ENCODE measurements at places on chromosomes 6 and 20.

DNA sequence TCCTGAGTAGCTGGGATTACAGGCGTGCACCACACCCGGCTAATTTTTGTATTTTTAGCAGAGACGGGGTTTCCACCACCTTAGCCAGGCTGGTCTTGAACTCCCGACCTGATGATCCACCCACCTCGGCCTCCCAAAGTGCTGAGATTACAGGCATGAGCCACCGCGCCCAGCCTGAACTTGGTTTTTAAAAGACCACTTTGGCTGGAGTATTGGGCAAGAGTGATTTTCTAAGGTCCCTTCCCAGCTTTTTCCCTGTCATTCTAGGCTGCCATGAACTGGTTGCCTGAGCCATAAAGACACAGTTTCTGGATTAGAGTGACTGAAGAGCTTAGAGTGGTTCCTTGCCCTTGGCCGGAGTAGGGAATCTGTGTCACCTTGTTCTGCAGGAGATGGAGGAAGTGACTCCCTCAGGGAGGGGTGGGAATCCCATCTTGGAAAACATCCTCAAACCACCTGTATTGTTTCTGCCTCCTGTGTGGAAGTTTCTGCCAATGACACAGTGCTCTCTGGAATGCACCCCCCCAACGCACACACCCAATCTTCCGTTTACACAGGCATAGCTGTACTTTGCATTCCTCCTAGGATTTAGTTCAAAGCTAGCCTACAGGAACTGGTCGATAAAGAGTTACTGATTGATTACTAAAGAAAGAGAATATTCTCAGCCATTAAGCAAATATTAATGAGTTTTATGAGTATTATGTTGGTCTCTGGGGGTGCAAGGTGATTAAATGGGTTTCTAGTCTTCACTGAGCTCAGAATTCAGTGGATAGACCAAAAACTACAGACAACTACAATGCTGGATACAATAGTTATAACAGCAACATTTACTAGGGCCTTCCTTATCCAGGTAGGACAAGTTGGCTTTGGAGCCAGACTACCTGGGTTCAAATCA, 18.2 kb downstream of the BCL2L1 start:
- DNase-seq: no peak

GRCh38 chr6:147048930-147049329, 155.3 kb upstream of the STXBP5 start:
- no peak for DNase-seq

DNA sequence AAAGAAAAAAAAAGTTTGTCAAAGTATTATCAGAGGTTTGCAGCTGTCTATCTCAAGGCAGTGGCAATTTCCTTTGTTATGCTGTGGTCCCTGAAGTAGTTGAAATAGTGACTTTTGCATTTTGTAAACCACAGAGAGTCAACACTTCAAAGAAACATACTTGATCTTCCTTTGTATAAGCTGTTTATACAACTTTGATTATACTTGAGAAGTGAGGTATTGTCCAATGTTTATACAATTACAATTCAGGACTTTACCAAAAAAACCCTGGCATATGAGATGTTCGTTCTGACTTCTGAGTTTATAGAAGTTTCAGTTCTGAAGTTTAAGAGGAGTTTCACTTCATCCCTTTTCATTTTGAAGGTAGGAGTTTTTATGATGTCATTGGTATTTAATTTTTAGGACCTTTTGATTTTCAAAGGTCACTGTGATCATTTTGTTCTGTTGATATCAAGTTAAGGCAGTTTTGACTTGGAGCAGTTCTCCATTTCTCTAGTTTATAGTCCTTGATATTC, 4.0 kb downstream of the STK4 start:
- DNase-seq: no peak

- no peak for DNase-seq
Measured at GRCh38 chr20:58328836-58329235, 19.3 kb downstream of the RAB22A start.

DNA sequence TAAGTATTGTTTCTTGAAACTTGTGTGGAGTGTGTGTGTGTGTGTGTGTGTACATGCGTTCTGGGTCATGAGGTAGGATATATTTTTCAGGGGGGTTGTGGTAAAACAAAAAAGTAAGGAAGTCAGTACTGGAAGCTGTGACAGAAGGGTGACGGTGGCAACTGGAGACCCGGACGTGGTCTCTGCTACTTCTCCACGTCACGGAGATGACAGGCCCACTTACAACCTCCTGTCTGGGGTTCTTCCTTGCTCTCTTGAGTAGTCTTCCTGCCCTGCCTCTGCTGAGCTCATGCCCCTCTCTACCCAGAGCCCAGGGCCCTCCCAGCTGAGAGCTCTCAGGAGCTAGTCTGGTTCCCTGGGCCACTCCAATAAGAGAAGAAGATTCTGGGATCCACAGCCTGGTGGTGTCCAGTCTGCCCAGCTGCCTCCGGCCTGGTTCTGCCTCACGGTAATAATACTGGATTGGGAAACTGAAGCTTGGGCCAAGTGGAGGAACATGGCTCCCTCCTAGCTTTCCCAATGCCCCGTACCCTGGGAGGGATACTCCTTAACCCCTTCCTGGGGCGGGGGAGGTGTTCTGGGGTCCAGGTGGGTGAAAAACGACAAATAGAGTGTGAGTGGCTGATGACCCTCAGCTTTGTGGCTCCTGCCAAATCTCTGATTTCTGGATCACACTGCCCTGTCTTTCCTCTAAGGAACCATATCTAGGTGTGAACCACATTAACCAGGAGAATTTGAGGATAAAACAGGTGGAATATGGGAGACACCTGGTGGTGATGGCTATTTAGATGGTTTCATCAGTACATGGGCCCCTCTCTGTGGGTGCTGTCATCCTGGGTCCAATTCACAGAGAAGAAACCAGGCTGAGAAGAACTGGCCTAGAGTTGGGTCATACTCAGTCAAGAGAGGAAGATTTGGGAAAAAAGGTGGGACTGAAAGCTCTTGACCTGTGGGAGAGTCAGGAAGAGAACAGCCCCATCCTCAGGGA, 27.2 kb downstream of the VEGFA start:
- DNase-seq: no peak
